ENCODE measurements at places on chromosomes 6 and 20.

DNA sequence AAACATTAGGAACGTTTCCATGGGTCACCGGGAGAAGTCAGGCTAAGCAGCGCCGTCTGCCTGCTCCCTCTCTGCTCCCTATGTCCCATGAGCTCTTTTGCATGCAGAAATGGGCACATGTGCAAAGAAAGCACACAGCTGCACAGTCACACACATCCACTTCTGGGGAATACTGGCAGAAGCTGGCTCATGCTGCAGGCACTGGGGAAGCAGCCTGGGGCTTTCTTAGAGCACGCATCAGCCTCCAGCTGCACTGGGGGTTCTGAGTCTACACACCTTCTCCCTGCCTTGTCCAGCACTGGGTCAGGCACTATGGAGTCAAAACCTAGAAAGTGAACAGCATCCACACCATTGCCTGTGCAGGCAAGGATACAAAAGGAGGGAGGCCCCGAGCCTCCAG, 76.1 kb upstream of the FOXQ1 start:
- DNase-seq, result no peak

DNA sequence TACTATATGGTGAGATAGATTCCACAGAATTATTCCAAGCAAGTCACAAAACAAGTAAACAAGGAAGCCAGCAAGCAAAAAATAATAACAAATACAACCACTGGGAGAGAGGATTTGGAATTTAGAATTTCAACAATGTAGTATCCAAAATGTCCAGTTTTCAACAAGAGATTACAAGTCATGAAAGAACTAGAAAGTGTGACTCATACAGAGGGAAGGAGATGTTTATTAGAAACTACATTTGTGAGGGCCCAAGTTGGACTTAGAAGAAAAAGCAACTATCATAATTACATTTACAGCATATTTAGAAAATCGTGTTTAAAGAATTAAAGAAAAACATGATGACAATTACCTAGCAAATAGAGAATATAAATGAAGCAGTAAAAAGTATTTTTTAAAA, 494.6 kb upstream of the ID4 start:
- DNase-seq, result no peak

GRCh38 chr6:159977255-159977903, 8.5 kb downstream of the IGF2R start:
- no peak for DNase-seq

GRCh38 chr6:162267641-162268040, 459.9 kb downstream of the PRKN start:
- no peak for DNase-seq

DNA sequence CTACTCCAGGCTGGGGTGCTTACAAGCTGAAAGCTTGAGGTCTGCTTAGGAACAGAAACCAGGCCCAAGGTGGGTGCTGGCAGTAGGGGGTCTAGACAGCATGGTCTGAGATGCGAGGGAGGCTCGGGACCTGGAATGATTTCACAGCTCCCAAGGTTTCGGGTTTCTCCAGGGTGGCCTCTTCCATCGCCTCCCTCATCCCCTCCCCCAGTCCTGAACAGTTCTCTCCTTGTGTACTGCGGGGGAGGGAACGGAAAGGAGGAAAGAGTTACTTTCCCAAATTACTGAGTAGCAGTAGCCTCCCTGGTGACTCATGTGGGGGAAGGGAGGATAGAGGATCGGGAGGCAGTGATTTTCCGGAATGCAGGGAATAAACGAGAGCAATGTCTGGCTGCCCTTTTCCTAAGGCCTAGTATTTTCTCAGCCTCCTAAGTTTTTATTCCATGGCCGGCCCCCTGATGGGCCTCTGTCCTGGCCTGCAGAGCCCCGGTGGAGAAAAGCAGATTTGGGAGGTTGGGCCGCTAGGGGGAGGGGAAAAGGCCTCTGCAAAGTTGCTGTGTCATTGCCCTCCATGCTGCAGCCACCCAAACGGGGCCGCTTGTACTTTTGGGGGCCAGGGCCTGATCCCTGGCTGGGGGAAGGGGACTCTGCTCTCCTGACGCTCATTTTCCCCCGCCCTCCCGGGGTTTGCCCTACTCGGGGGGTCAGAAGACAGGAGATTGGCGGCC, 1.5 kb downstream of the BRD2 start:
- DNase-seq, result peak; percentile 79

DNA sequence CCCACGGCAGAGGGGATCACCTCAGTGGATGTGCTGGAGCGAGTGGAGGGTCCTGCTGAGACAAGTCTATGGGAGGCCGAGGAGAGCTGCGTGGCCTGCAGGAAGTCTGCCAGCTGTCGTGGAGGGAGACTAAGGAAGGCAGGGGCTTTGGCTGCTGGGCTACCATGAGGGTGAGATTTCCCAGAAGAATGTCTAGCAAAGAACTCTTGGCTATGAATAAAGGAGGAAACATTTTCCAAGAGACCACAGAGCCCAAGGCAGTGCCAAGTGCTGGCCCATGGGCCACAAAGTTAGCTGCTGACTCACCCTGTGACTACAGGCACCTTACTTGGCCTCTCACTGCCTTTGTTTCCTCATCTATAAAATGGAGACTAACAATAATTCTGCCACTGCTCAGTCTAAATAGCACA, 73.4 kb downstream of the PRDM1 start:
- DNase-seq, result peak; percentile 43

DNA sequence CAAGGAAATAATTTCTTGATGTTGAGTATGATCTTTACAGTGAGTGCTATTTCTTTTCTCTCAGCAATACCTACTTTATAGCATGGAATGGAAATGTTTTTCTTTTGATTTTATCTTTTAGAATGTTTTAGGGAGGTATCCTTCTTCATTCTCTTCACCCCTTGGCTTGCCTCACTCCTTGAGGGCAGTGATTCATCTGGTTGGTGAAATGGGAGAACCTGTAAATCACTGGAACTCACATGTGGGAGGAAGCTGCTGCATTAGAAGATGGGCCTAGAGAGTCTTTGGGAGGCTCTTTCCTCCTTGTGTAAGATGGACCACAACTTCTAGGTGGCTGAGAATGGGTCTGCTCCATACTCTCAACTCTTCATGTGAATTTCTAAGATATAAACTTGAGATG, 244.8 kb upstream of the SYNCRIP start:
- no peak for DNase-seq

GRCh38 chr6:53924277-53924676, 129.5 kb downstream of the LRRC1 start:
- no peak for DNase-seq

- DNase-seq, result peak; percentile 80
These were observed 53.5 kb downstream of the GOPC start for GRCh38 chr6:117548797-117549301.

- DNase-seq, result no peak
These were observed 29.9 kb downstream of the TBC1D7 start for GRCh38 chr6:13298446-13298845.
